ENCODE measurements at places on chromosomes 2 and 18. TPM values are rescaled to one million over a fixed set of nuclear protein-coding genes. Genes with fewer than 3 reads are reported as not detected.

GRCh38 chr2:10482460-10482859 lies 34.3 kb upstream of the ODC1 start:
- no peak for DNase-seq

DNA sequence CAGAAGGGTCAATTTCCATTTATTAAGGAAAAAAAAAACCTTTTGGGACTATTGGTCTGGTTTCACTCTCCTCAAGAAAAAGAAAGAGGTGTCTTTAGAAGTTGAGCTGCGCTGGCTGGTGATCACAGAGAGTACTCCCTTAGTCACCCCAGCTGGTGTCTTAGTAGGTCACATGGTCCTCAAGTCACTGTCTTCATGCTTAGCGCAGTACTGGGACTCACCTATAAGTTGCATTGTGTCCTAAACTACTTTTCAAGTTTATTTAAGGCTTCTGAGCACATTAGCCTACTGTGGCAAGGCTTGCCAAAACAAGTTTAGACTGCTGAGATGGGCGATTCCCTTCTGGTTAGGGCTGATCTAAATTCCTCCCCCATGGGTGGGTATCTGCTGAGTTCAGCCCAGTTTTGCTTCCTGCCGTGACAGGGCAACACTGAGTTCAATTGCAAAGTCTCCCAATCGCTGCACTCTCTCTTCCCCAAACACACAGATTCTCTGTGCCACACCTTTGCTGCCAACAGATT lies 824.9 kb upstream of the CRIM1 start:
- DNase-seq = no peak

Gene RAB31
- 35.6 TPM for polyA plus RNA-seq

Gene TUBB8B
- polyA plus RNA-seq = 0.58 TPM

DNA sequence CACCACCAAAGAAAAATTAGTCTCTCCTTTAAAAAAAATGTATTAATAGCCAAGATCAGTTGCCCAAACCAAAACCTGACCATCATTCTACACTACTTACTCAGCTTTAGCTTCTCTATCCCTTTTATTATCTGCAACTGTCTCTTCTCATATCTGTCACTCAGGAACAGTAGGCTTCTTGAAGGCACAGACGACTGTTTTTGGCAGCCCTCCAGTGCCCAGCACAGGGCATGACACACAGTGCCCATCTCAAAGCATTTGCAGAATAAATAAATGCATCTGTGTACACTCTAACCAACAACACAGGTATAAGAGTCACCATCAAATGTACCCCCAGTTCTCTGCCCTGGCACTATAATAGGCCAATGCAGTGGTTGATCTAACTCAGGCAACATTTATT lies 117.2 kb downstream of the UXS1 start:
- no peak for DNase-seq

GRCh38 chr2:105760639-105761337 lies 16.1 kb downstream of the NCK2 start:
- no peak for DNase-seq

Gene RAB11FIP5
- polyA plus RNA-seq = 44.0 TPM

Gene CHRND
- polyA plus RNA-seq = 0.40 TPM

DNA sequence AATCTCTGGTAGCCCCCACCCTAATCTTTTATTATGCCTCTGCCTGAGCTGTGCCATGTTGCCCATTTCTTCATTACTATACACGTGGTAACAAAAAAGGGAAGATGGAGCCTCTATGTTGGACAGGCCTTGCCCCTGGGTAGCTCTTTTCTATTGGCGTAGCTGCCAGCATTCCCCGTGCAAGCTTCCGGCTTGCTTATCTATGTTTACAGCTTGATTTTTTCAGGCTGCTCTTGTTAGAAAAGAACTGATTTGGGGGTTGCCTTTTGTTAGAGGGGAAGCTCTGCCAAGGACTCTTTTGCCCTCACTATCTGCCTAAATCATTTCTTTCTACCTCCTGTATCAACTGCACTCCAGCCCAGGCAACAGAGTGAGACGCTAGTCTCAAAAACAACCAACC lies 45.5 kb upstream of the ZSWIM2 start:
- DNase-seq = no peak

DNA sequence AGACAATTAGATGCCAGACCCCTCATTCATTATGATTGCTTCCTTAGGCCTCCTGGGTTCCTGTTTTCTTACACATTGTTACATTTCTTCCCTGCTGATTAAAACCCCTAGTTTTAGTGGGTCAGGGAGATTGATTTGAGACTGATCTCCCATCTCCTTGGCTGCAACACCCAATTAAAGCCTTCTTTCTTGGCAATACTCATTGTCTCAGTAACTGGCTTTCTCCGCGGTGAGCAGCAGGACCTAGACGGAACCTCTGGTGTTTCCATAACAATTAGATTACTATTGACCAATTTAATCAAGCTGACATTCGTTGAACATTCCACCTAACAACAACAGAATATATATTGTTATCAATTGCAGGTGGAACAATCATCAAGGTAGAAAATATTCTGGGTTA lies 1676.4 kb upstream of the SLC39A10 start:
- no peak for DNase-seq

DNA sequence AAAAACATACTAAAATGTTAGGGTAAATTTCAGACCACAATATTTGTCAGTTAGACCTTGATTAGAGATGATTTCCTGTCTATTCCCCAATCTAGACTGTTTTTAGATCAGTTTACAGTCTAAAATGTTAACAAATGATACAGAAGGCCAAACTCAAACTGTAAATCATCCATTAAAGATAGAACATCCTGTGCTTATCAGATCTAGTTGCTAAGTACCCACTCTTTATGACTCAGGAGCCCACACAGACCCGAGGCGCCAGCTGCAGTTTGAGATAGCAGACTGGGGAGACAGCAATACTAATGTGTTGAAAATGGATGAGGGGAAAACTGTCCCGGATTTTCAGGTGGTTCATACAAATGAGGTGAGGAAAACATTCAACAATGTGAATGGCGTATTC lies 113.3 kb downstream of the SCG2 start:
- DNase-seq = no peak

DNA sequence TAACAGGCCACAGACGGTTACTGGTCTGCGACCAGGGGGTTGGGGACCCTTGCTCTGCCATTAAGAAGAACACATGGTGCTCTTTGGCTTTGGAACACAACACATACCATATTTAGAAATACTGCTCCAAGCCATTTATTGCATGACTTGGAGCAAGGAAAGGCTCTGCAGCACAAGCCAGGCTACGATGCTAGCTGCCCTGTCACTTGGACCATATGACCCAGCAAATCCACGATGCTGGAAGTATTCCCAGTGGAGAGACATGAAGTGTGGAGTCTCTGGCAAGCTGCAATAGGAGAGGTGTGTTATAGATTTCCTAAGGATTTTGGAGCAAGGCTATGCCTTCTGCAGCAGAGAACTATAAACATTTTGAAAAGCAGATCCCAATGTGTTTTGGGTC lies 171.2 kb downstream of the HAUS1 start:
- DNase-seq = no peak

Gene INHBB
- 0.17 TPM for polyA plus RNA-seq

GRCh38 chr18:24922491-24922890 lies 429.5 kb downstream of the ZNF521 start:
- DNase-seq = no peak

Gene GALNT13
- 1.9 TPM for polyA plus RNA-seq

GRCh38 chr2:191316246-191316994 lies 71.2 kb downstream of the MYO1B start:
- no peak for DNase-seq

GRCh38 chr2:211216221-211216620 lies 659.8 kb downstream of the CPS1 start:
- DNase-seq = no peak

- no peak for DNase-seq
Measured at GRCh38 chr18:939958-940357, 35.3 kb downstream of the ADCYAP1 start.

All from right renal pelvis (tissue), 4 donors.